ENCODE measurements at places on chromosomes 16 and 17. TPM values are rescaled to one million over a fixed set of nuclear protein-coding genes. Genes with fewer than 3 reads are reported as not detected.

GRCh38 chr17:34981538-34982241, 1.4 kb downstream of the LIG3 start:
- DNase-seq: no peak

DNA sequence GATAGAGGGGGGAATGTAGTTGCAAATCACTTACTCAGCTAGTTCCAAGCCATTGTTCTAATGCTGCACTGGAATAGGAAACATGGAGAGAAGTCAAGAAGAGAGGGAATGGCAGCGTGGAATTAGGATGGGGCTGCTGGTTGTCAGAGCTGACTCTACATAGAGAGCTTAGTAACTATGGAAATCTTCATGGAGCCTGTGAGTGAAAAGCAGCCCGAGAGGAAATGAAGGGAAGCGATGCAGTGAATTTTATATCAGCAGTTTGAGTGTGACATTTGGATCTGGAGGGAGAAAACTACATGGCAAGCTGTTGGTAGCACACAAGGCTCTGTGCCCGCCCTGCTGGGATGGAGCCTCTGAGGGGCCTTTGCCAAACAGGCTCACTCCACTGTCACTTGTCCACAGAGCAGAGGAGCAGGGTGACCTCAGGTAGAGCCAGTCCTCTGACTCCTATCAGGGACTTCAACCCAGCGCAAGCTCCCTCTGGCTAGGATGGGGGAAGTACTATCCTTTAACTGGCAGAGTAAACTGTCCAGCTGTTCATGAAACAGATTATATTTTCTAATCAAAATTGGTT, 27.9 kb upstream of the PMFBP1 start:
- DNase-seq: no peak

DNA sequence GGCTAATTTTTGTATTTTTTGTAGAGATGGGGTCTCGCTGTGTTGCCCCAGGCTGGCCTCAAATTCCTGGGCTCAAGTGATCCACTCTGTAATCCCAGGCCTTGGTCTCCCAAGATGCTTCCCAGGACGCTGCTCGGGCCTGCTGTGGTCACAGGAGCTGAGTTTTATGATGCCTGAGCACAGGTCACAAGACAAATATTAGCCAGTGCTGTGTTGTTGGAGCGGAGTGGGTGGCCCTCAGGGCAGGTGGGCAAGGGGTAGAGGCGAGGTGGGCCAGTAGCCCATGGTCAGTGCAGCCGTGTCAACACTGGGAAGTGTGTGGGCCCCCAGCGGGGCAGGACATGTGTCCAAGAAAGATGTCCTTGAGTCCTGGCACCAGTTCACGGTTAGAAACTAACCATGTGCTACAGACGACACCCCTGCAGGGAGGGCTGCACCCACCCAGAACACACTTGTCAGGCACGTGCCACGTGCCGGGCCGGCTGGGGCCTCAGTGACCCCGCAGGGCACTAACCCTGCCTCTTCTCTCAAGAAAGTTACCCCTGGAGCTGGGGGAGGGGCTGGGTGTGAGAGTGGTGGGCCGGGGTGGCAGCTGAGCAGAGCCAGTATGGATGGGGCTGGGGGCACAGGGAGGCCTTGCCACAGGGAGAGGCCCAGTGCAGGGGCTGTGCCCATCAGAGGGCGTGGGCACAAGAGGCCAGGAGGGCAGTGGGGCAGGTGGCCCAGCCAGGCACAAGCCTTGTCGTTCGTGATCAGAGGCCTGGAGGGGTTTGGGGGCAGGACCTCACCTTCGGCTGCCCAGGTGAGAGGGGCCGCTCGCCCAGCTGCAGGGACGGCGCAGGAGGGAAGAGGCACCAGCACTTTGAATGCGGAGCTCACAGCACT, 103.1 kb upstream of the CHMP6 start:
- no peak for DNase-seq

METTL2A gene
- 22.4 TPM for total RNA-seq

- DNase-seq: no peak
These were observed 161.9 kb upstream of the XYLT1 start for GRCh38 chr16:17632667-17633066.

Measured in activated naive CD4-positive, alpha-beta T cell treated with anti-CD3 and anti-CD28 coated beads for 36 hours (primary cell).